ENCODE measurements at places on chromosomes 3 and 15.

GRCh38 chr3:71724584-71725270 lies 475 bp downstream of the EIF4E3 start:
- no peak for DNase-seq

DNA sequence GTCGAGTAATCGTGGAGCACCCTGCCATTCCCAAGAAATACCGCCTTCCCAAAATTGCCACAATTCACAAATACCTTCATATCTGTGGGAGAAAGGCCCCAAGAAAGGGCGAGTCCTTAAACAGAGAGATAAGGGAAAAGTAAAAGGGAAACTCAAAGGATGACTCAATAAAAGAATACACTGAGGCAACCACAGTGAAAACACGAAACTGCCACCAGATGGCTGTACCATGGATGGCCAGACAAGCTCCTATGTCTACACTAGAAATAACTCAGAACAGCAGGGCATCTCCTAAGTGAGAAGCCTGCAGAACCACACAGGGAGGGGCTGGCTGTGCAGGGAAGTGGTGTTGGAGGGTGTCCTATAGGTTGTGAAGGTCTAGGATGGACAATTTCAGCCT lies 25.0 kb downstream of the SRGAP3 start:
- DNase-seq: no peak

DNA sequence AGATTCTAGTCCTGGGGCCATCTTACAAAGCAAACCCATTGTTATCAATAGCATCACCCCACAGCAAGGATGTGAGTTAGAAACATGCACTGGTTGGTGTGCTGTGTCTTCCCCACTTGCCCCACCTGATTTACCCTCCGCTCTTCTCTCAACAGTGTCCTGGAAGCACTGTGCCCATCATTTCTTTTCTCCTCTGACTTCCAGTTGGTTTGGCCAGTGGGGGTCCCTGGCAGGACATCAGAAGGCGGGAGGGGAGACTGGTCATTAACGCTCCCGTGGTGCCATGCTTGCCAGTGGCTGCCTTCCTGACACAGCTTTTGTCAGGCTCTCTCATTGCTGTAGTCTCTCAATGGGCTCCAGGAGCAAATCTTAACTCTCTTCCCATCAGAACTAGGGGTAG lies 11.5 kb upstream of the BUB1B start:
- DNase-seq: no peak

DNA sequence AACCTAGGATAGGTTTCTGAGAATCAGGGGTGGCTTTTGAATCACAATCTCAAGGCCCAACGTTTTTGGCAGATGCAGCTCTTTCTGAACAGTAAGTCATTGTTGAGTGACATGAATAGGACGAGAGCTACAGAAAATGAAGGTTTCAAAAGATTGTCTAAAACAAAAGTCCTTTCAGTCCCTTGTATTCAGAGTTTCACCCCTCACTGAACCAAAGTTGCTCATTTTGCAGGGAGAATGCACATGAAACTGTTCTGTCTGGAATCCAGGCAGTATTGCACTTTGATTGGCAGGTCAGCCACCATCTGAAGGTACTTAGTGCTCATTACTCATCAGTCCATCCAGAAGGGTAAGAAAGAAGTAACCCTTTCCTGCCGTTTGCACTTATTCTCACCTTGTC lies 24.1 kb upstream of the RASGRP1 start:
- no peak for DNase-seq

- no peak for DNase-seq
These were observed 19.9 kb downstream of the ITPR1 start for GRCh38 chr3:4512895-4513616.

Data from NCI-H187 treated with DMSO at 0.1 percent for 48 hours (cell line).